Omental fat pad (tissue), 4 donors: ENCODE measurements at places on chromosomes 3 and 15.

DNA sequence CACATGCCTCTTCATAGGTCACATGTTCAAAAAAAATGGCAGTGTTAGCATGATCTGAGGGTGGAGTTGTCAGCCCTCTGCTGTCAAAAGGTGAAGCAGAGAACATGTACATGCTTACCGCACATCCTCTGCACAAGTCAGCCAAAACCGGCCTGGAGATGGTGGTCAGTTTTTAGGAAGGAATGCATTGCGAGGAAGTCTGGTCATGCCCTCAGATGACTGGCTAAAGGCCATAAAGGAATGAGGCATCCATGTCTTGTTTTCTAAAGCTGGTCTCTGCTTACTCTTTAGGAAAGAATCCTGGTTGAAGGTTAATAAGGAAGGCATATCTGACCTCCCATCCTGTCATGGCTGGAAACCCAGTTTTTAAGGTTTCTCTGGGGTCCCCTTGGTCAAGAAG lies 292.0 kb upstream of the CCDC54 start:
- no peak for DNase-seq

- DNase-seq: no peak
These were observed 8.3 kb downstream of the STARD5 start for GRCh38 chr15:81315452-81316175.

- no peak for DNase-seq
These were observed 2.2 kb upstream of the BNIP2 start for GRCh38 chr15:59691194-59691805.

- DNase-seq: no peak
These were observed 22.3 kb downstream of the CD200 start for GRCh38 chr3:112355307-112355687.

DNA sequence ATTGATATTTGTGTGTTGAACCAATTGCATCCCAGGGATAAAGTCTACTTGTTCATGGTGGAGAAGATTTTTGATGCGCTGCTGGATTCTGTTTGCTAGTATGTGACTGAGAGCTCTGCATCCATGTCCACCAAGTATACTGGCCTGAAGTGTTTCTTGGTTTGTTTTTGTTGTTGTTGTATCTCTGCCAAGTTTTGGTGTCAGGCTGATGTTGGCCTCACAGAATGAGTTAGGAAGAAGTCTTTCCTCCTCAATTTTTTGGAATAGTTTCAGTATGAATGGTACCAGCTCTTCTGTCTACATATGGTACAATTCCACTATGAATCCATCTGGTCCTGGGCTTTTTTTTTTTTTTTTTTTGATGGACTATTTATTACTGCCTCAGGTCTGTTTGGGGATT lies 50.9 kb upstream of the OSTN start:
- no peak for DNase-seq

GRCh38 chr3:49673715-49674496 lies at the start of gene APEH:
TSS of gene APEH (plus strand) at chr3:49674351. CDS start at chr3:49674402, 51 bp downstream.
- peak; percentile 85 for DNase-seq

GRCh38 chr3:45988362-45988761 lies 7.3 kb downstream of the FYCO1 start:
- no peak for DNase-seq

GRCh38 chr3:81572201-81572756 lies 189.2 kb downstream of the GBE1 start:
- DNase-seq: no peak

DNA sequence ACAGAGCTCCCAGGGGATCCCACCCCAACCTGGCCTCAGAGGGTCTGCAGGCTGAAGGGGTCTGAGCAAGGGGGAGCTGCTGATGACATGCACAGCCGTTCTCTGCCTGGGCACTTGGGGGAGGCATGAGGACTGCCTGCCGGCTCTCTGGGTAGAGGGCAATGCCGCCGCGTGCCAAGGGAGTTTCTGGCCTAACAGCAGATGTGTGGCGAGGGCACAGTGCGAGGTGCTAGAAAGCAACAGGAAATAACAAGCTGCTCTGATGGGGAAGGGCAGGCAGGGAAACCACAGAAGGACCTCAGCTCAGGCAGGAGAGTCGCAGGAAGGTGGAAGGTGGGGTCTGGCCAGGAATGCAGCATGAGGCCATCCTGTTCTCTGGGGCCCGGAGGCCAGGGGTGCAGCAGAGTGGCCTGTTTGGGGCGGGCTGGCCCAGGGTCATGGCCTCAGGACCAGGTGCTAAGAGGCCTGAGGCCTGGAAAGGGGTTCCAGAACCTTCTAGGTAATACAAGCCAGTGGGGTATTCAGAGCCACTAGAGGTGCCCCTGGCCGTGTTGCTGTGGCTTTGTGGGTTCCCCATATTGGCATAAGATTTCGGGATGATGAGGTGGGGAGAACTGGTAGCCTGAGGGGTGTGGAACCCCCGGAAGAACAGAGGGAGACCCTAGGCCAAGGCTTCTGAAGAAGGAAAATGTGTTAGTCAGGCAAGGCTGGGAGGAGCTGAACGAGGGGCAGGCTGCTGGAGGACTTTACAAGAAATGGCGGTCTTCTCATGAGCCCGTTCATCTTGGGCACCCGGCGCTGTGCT lies 41.2 kb downstream of the RGMA start:
- DNase-seq: no peak
